CD4-positive, alpha-beta T cell treated with Interleukin-17A for 4 hours (primary cell): ENCODE measurements at places on chromosomes 2 and 18.

- no peak for DNase-seq
These were observed 1.6 kb downstream of the FEV start for GRCh38 chr2:218983263-218983933.

DNA sequence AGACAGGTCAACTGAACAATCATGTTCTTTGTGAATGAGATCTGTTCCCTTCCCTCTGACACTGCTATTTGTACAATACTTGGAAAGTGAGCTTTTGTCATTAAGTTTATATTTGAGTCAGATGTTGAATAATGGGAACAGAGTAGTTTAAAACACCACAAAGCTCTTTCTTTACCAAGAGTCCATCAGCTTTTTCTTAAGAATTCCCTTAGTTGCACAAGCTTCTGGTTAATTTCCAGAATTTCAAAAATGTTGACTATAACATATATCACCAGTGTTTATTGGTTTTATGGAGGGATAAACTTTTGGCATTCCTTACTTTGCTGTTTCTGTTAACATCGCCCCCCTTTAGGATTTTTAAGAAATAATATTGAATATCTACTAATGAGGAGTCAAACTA, 403.7 kb downstream of the CCDC85A start:
- no peak for DNase-seq

DNA sequence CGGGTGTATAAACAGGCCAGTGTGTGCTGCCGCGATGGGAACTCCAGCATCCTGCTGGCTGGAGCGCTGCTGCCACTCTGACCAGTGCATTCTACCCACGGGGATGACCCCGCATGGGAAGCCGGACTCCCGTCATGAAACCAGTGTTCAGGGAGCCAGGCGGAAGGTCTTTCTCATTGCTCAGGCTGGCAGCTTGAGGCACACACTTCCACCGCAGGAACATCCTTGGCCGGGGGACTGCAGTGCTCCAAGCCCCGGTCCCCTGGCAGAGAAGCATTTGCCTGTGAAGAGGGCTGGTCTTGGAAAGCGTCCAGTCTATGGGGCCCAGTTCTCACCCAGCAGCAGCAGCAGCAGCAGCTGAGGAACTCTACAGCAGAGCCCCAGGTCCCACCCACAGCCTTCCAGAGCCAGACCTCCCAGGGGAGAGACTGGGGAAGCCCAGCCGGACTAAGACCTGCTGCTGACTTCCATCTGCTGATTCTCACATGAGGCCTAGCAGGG, 235.9 kb downstream of the KLHL29 start:
- DNase-seq: no peak

GRCh38 chr2:207160115-207160514, 5.6 kb downstream of the KLF7 start:
- DNase-seq: no peak
